ENCODE measurements at places on chromosomes 11 and 22. TPM values are rescaled to one million over a fixed set of nuclear protein-coding genes. Genes with fewer than 3 reads are reported as not detected.

SPI1 gene
- not detected for polyA plus RNA-seq

MRE11 gene
- polyA plus RNA-seq: 8.8 TPM

DNA sequence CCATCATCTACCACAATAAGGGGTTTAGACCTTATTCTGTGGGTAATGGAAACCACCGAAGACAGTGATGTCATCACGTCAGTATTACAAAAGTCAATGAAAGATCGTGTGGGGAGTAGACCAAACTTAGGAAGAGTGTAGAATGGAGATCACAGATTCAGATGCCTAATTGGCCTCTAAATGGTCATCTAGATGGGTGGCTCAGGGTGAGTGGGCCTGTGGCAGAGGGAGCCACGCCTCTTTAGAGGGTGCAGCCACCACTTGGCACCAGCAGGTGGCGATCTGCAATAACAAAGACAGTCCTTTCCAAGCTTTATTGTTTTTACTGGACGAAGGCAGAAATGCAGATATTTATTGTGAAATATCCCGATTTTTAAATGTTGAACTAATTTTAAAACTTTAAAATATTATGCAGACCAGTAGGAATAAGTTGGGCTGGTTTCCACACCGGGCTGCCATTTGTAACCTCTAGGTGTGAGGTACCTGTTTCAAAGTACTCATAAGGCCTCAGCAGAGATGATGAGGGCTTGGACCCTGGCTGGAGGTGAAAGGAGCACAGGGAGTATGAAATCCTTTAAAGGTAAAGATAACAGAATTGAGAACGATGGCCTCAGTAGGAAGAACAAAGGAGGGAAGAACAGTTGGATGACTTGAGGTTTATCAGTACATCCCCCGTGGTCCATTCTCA is 222.0 kb downstream of the DBX1 start:
- peak; percentile 39 for DNase-seq

- peak; percentile 77 for DNase-seq
Observed at GRCh38 chr11:38990841-38991240, 2392.8 kb upstream of the RAG2 start.

GRCh38 chr11:72598906-72599305 is 75.3 kb downstream of the PDE2A start:
- no peak for DNase-seq

DNA sequence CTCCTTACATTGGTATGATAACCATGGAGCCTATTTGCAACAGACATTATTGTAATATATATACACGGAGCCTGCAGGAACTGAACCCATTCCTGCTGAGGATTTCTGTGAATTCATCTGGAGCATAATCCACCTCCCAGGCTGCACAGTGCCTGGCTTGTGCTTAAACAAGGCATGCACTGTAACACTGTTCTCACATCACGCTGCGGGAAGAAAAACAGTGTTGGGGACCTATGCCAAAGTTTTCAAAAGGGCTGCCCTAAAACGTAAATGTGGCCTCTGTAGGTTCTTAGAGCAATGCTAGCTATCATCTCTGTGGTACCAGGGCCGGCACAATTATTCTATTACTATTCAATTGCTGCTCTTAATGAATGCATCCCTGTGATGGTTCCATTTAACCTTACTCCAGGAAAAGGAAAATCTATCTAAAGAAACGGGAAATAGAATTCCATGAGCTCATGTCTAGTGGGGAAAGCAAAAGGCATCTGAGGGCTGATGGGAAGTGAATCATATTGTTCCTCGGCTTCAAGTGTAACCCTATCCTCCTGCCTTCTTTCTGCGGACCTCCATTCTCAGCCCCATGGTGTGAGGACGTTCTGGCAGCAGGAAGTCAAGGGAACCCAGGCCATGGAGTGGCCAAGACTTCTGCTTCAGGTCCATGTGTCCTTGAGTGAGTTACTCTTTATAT is 525.5 kb downstream of the SOX6 start:
- DNase-seq: no peak

DNA sequence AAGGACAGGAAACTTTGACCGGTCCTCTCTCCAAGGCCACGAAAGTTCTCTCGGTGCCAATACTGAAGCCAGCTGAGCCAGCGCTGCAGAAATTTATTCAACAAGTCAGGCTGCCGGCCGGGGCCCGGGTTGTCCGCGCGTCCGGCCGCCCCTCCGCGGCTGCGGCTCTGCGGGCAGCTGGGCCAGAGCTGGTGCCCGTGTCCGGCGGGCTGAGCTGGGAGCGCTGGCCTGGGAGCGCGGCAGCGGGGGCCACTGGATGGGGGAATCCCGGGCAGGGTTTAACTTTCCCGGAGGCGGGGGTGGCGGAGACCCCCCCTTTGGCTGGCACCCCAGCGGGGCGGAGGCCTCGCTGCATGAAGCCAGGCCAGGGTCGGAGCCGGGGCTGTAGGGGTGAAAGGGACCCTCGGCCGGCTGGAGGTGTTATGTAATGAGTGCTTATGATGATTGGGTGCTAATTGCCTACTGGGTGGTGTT is 12.3 kb upstream of the CACNA1I start:
- DNase-seq: no peak

GRCh38 chr11:471468-472145 is 21.5 kb downstream of the PTDSS2 start:
- no peak for DNase-seq

DNA sequence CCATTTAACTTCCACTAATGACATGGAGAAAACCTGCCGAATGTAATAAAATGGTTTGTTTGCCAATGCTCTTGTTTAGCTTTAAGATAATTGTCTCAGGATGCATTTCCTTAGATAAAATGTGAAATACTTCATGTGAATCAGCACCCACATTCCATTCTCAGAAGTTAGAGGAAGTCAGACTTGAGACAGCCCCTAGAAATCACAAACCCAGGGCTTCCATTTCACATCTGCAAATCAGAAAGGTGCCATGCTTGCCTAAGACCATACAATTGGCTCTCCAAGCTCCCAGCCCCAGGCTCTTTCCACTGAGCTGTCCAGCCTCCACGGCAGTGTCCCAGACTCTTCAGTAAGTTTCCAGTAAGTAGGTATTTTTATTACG is 35.6 kb upstream of the ADORA2A start:
- DNase-seq: peak; percentile 64

- no peak for DNase-seq
Observed at GRCh38 chr11:1218788-1219445, 3.9 kb upstream of the MUC5B start.

GRCh38 chr11:20050551-20051333 is 109.5 kb downstream of the DBX1 start:
- DNase-seq: peak; percentile 95

DNA sequence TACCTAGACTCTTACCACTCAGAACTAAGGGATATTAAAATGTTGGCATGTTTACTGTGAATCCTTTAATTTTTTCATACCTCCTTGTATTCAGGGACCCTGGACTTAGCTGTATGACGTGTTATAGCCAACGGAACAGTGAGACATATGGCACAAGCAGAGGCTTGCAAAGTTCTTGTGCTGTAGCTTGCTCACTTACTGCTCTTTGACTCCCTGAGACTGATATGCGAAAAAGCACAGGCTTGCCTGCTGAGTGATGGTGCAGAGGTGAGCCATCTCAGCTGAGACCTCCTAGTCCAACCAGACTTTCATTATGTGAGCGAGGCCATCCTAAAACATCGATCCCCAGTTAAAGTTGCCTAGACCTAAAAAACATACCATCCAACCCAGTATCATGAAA is 811.0 kb downstream of the METTL15 start:
- peak; percentile 91 for DNase-seq

GRCh38 chr22:49548356-49549202 is 279.1 kb downstream of the BRD1 start:
- DNase-seq: no peak

- no peak for DNase-seq
Observed at GRCh38 chr11:84687433-84687832, 939.7 kb downstream of the DLG2 start.

- no peak for DNase-seq
Observed at GRCh38 chr22:25447067-25447685, 117.3 kb upstream of the GRK3 start.

DNA sequence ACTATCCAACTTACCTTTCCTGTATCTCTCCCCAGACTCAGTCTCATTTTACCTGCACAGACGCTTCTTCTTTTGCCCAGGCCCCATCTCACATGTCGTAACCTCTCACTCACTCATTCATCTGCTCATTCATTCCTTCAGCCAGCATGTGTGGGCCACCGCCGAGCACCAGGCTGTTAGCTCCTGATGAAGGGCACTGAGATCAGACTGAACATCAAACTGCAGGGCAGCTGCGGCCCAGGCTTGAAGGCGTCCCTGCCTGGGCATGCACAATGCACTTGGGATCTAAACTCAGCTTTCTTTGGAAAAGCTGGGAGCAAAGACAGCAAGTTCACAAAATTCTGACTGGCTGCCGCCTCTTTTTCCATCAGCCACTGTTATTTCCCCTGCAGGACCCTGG is 1456.3 kb downstream of the BRD1 start:
- no peak for DNase-seq

- DNase-seq: peak; percentile 33
Observed at GRCh38 chr11:79942090-79942489, 501.3 kb upstream of the TENM4 start.

- no peak for DNase-seq
Observed at GRCh38 chr11:91686700-91687099, 537.9 kb upstream of the FAT3 start.

All from foreskin keratinocyte (primary cell).